Progenitor cell of endocrine pancreas (in vitro differentiated cells): ENCODE measurements at places on chromosomes 6 and 20. TPM values are rescaled to one million over a fixed set of nuclear protein-coding genes. Genes with fewer than 3 reads are reported as not detected.

Gene OARD1
- total RNA-seq: 45.7 and 51.4 TPM in 2 replicates

Gene ANKRD66
- total RNA-seq: not detected in 2 replicates

Gene POM121L2
- not detected in 2 replicates for total RNA-seq

Gene SH3BGRL2
- 47.4 and 49.1 TPM in 2 replicates for total RNA-seq

Gene FNDC1
- 0.07 TPM in 1 of 2 replicates, not detected in the other for total RNA-seq

Gene ELOVL2
- total RNA-seq: 5.6 and 6.0 TPM in 2 replicates

DNA sequence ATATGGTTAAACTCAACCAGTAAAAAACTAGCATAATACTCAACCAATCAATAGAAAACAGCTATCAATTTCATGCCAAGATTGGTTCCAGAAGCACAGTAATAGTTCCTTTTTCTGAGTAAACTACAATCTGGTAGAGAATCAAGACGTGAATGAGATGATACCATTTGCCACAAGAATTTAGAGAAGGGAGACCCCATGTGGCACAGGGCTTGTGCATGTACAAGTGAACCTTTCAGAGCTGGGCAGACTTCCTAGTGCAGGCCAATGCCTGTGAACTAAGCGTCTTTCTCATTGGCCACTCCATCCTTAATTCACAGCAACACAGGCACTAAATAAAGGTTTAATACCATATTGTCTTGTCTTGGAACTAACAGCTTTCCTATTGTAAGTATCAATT, 213.5 kb downstream of the RFPL4B start:
- H3K4me3 ChIP-seq: no peak overlapping the region
- H3K27me3 ChIP-seq: no peaks in the 10 kb centered on the region
- H3K27ac ChIP-seq: no peak overlapping the region
- DNase-seq: no peak
- no peaks in the 10 kb centered on the region for H3K36me3 ChIP-seq

GRCh38 chr6:29965873-29966601, 23.7 kb downstream of the HLA-A start:
- H3K4me3 ChIP-seq: peak overlapping the region; percentile 75
- DNase-seq: no peak
- H3K27me3 ChIP-seq: no peaks in the 10 kb centered on the region
- H3K36me3 ChIP-seq: no peaks in the 10 kb centered on the region

GRCh38 chr20:41697861-41698559, 79.8 kb upstream of the CHD6 start:
- DNase-seq: no peak
- H3K27me3 ChIP-seq: no peaks in the 10 kb centered on the region
- no peak overlapping the region for H3K27ac ChIP-seq
- H3K4me3 ChIP-seq: peak overlapping the region; percentile 23
- no peaks in the 10 kb centered on the region for H3K36me3 ChIP-seq

GRCh38 chr20:53291548-53291947, 302.1 kb downstream of the ZNF217 start:
- H3K27me3 ChIP-seq: no peaks in the 10 kb centered on the region
- H3K4me1 ChIP-seq: peaks cover 6% of the 10 kb centered on the region
- no peak overlapping the region for H3K4me3 ChIP-seq
- no peaks in the 10 kb centered on the region for H3K36me3 ChIP-seq
- no peak overlapping the region for H3K27ac ChIP-seq

DNA sequence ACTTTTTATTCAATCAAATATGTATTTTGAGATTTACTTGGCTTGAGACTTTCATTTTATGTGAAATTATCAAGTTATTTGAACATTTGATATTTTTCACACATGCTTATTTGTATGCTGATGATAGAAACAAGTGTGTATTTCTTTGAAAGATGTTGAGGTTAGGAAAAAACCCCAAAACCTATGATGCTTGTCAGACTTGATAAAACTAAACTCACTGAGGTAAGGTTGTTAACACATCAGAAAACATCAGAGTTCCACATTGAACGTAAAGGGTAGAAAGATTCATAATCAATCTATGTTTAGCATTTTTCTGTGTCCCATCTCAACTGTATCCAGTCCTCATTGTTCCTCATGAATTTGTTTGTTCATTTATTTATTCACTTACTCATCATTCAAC, 12.2 kb downstream of the SF3B5 start:
- H3K27ac ChIP-seq: no peak overlapping the region
- H3K4me3 ChIP-seq: no peak overlapping the region
- no peaks in the 10 kb centered on the region for H3K4me1 ChIP-seq
- H3K36me3 ChIP-seq: no peaks in the 10 kb centered on the region
- DNase-seq: no peak

DNA sequence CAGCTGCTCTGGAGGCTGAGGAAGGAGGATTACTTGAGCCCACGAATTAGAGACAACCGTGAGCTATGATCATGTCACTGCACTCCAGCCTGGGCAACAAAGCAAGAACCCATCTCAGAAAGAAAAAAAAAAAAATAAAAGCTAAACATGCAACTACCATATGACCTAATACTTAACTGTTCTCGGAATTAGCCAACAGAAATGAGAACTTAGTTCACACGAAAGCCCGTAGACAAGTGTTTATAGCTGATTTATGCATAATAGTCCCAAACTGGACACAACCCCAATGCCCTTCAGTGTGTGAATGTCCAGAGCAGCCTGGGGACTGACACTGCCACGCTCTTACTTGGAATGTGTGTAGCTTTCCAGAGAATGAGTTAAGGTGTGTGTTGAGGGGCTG, 211.5 kb upstream of the PROKR2 start:
- no peak overlapping the region for H3K4me3 ChIP-seq
- H3K4me1 ChIP-seq: no peaks in the 10 kb centered on the region
- no peaks in the 10 kb centered on the region for H3K36me3 ChIP-seq
- no peak for DNase-seq
- no peak overlapping the region for H3K27ac ChIP-seq

DNA sequence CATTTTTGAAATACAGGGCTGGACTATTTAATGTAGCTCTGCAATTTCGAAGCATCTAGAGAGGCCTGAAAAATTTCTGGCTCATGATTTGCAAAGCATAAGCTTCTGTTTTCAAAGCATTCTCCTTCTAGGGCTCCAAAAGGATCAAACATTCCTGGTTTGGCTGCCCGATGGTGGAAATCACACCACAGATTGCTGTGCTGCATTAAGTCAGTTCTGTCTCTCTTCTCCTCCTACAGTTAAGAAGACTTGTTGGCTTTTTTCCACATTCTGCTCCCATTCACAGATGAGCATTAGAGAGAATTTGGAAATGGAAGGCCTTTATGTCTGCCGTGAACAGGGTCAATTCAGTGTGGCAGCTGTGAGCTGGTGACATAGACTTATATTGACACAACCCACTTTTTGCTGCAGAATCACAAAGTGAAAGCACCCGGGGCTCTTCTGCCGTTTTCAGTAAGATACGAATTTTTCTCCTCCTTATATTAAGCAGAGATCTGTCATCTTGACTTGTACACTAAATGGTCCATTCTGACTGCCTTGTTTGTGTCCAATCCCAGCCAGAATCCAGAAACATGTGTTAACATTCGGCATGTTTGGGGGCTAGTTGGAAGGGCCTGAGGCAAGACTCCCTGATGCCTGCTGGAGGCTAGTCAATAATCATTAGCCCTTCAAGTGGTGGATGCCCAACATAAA, 330.8 kb upstream of the DEFB112 start:
- no peaks in the 10 kb centered on the region for H3K27me3 ChIP-seq
- no peak for DNase-seq
- H3K4me3 ChIP-seq: no peak overlapping the region
- H3K36me3 ChIP-seq: no peaks in the 10 kb centered on the region
- H3K27ac ChIP-seq: no peak overlapping the region
- no peaks in the 10 kb centered on the region for H3K4me1 ChIP-seq

DNA sequence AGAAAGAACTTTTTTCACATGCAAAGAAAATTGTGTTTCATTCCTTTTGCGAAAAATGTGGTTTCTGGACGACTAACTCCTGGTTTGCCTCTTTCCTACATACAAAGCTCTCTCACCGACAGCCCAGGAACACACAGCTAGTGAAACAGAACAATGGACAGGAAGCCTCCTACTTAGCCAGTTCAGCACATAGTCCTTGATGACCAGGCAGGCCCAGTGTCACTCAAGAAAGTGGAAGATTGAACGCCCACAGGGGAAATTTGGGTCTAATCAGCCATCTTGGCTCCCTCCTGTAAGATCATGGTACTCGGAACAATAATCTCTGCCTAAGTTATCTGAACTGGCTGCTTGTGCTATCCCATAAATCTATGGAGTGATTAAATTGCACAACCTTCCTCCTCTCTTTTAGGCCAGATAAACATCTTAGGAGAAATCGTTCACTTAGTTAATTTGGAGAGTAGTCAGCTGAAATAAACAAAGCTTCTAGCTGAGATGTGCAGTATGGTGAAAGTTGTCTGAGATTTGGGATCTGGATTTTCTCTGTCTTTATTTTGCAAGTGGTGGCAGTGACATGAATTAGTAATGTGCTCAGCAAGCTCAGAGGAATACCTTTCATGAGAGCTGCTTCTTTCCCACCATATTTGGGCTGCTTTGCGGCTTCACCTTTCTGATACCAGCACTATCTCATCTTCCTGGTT, 147.0 kb downstream of the MTFR2 start:
- no peaks in the 10 kb centered on the region for H3K27me3 ChIP-seq
- no peak overlapping the region for H3K27ac ChIP-seq
- no peaks in the 10 kb centered on the region for H3K36me3 ChIP-seq

DNA sequence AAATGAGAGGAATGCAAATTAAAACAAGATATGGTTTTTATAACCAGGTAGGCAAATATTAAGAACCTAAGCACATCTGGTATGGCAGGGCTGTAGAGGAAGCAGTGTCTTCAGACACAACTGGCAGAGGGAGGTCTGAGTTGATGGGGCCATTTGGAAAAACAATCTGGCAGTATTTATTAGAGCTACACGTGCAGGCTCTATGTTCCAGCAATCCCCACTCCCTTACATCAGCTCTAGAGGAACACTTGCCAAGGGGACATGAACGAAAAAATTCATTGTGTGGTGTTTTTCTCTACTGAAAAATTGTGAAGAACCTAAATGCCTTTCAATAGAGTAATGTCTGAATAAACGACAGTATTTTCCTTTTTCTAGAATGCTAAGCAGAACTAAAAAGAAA, 111.6 kb upstream of the EDN1 start:
- H3K27me3 ChIP-seq: no peaks in the 10 kb centered on the region
- H3K4me3 ChIP-seq: no peak overlapping the region
- no peak overlapping the region for H3K27ac ChIP-seq
- DNase-seq: no peak

GRCh38 chr20:40397467-40397866, 291.6 kb downstream of the MAFB start:
- no peak overlapping the region for H3K4me3 ChIP-seq
- no peaks in the 10 kb centered on the region for H3K36me3 ChIP-seq
- no peak for DNase-seq
- peaks cover 1% of the 10 kb centered on the region for H3K4me1 ChIP-seq
- H3K27me3 ChIP-seq: peaks cover 6% of the 10 kb centered on the region

- H3K27ac ChIP-seq: no peak overlapping the region
- H3K27me3 ChIP-seq: no peaks in the 10 kb centered on the region
- H3K4me3 ChIP-seq: no peak overlapping the region
- H3K36me3 ChIP-seq: no peaks in the 10 kb centered on the region
- DNase-seq: no peak
- peaks cover 3% of the 10 kb centered on the region for H3K4me1 ChIP-seq
Observed at GRCh38 chr20:3990716-3991115, 24.6 kb downstream of the RNF24 start.

DNA sequence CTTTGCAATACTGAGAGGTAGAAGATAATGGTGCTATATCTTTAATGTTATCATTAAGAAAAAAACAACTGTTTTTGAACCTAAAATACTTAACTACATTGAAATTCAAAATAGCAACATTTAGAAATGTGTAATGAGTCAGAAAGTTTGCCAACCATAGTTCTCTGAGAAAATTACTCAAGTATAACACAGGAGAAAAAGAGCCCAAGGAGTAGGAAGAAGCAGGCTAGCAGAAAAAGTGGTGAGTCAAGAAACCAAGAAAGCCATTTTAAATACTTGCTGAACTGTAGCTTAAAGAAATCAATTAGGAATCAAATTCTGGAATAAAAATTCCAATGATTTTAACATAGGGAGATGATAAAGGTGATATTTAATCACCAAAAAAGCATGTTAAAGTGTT, 181.0 kb upstream of the RSPO3 start:
- no peak overlapping the region for H3K4me3 ChIP-seq
- DNase-seq: no peak
- H3K27me3 ChIP-seq: peaks cover 29% of the 10 kb centered on the region

DNA sequence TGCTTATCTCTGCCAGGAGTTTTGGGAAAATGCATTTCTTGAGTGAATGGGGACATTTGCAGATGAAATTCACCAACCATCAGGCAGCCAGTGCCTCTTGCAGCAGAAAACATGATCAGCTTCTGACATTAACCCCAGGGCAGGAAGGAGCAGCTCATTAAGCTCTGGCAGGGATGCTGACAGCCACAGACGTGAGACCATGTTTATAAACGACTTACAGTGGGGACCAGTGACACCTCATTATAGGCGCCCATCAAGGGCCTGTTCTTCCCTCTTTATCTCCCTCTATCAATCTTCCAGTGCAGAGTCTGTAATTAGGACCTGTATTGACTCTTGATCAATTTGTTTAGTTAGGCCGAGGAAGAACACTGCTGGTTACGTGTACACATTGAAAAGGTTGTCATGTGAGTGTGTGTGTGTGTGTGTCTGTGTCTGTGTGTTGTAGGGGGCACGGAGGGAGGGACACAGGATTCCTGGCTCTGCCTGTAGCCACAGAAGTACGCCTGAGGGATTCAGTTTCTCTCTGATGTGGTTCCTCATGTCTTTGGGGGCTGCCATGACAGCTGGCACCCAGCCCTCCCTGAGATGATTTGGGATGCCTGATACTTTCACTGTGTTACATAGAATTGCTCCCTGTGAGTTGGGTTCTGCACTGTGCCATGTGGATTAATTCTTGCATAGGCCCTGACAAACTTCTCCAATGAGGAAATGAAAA, 428.4 kb upstream of the CHD6 start:
- no peak for DNase-seq
- H3K27me3 ChIP-seq: peaks cover 6% of the 10 kb centered on the region
- H3K27ac ChIP-seq: no peak overlapping the region
- H3K4me1 ChIP-seq: peaks cover 11% of the 10 kb centered on the region

GRCh38 chr6:16540804-16541752, 220.2 kb downstream of the ATXN1 start:
- DNase-seq: no peak
- H3K27ac ChIP-seq: no peak overlapping the region
- no peak overlapping the region for H3K4me3 ChIP-seq
- H3K27me3 ChIP-seq: no peaks in the 10 kb centered on the region

- H3K36me3 ChIP-seq: no peaks in the 10 kb centered on the region
- H3K4me3 ChIP-seq: no peak overlapping the region
- H3K27me3 ChIP-seq: no peaks in the 10 kb centered on the region
- DNase-seq: no peak
- H3K27ac ChIP-seq: no peak overlapping the region
Observed at GRCh38 chr6:23137611-23138010, 568.2 kb downstream of the HDGFL1 start.

DNA sequence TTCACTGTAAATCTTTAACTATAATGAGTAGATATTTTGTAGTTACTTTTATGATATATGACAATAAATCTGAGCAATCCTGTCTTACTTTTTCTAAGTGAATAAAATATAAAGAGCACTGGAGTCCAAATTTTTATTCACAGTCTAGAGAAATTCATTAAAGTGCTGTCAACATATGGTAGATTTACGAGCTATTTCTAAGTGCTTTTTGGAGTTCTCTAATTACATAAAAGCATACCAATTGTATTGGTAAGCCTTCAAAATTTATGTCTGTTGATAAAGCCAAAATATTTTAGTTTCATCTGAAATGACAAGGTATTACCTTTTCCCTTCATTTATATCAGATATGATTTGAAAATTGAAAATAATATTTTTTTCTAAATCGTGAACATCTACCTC, 75.4 kb downstream of the MAN1A1 start:
- H3K27ac ChIP-seq: no peak overlapping the region
- no peaks in the 10 kb centered on the region for H3K27me3 ChIP-seq
- no peak overlapping the region for H3K4me3 ChIP-seq

GRCh38 chr6:144781836-144782235, 496.7 kb downstream of the UTRN start:
- H3K27me3 ChIP-seq: no peaks in the 10 kb centered on the region
- DNase-seq: no peak
- H3K4me3 ChIP-seq: no peak overlapping the region
- H3K27ac ChIP-seq: no peak overlapping the region
